ENCODE measurements at places on chromosomes 2 and 18.

GRCh38 chr2:41026613-41027012 lies 574.7 kb upstream of the SLC8A1 start:
- DNase-seq, result no peak

- no peak for DNase-seq
These were observed 138.1 kb upstream of the CWC22 start for GRCh38 chr2:180145163-180145562.

- DNase-seq, result no peak
These were observed 20.9 kb upstream of the TFPI start for GRCh38 chr2:187574969-187575750.

DNA sequence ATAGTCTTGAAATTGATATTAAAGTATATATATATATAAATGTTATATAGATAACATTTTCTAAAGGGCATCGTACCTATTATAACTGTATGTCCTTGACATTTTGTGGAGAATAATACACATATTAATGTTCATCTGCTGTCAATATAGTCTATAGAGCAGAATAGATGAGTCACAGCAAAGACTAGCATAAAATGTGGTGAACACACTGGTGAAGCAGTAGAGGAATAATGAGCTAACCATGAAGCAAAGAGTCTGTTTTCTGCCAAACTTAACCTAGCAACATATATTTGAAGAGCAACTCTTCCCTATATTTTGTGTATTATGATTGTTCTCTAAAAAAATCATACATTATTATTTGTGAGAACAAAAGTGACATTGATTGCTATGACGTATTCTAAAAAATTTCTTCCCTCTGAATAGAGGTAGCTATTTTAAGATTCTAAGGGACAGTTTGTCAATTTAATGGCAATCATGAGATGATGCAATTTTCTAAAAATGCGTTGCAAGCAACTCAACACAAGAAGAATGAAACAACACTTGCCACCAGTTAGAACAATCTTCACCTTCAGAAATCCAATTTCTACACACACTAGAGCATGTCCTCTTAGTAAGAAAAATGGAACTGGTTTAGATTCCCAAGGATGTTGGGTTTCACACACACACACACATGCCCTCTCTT lies 22.0 kb downstream of the DOCK10 start:
- DNase-seq, result no peak

GRCh38 chr2:69816923-69817542 lies 12.4 kb upstream of the GMCL1 start:
- DNase-seq, result no peak

- DNase-seq, result no peak
These were observed 44.5 kb downstream of the DNER start for GRCh38 chr2:229669841-229670240.

DNA sequence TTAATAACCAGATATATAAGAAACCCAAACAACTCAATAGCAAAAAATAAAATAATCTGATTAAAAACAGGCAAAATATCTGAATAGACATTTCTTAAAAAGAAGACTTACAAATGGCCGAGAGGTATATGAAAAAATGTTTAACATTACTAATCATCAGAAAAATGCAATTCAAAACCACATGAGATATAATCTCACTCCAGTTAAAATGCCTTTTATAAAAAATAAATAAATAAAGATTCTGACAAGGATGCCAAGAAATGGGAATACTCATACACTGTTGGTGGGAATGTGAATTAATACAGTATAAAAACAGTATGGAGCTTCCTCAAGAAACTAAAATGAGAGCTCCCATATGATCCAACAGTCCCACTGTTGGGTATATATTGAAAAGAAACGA lies 33.9 kb upstream of the BMP10 start:
- DNase-seq, result no peak

- DNase-seq, result no peak
These were observed 21.4 kb upstream of the EML4 start for GRCh38 chr2:42147641-42148274.

DNA sequence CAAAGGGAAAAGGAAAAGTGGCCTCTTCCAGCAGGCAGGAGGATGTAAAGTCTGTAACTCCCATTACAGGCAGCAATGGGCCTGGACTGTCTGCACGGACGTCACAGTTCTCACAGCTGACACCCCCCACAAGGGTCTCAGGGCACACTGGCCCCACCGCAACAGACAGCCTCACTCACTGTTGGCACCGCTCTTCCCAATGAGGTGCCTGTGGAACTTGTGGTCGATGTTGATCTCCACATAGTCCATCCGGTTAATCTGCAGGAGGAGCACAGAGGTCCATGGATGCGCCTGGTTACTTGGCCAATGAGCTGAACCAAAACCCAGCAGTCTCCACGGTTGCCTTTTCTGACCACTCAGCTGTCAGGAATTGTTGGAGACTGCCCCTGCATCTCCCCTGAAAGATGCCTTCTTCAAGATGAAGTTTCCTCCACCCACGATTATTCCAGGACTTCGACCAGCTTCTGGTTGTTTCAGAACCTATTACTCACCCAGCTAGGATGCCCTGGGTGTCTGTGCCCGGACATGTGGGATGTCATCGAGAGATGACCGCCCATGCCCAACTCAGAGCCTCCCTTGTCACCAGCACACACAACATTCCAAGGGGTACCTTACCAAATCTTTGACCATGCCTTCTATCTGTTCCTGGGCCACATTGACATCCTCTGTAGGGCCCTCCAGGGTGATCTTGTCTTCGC lies 62.5 kb downstream of the HDLBP start:
- no peak for DNase-seq

GRCh38 chr2:224584785-224585210 lies 365 bp downstream of the CUL3 start:
- DNase-seq, result peak; percentile 58

DNA sequence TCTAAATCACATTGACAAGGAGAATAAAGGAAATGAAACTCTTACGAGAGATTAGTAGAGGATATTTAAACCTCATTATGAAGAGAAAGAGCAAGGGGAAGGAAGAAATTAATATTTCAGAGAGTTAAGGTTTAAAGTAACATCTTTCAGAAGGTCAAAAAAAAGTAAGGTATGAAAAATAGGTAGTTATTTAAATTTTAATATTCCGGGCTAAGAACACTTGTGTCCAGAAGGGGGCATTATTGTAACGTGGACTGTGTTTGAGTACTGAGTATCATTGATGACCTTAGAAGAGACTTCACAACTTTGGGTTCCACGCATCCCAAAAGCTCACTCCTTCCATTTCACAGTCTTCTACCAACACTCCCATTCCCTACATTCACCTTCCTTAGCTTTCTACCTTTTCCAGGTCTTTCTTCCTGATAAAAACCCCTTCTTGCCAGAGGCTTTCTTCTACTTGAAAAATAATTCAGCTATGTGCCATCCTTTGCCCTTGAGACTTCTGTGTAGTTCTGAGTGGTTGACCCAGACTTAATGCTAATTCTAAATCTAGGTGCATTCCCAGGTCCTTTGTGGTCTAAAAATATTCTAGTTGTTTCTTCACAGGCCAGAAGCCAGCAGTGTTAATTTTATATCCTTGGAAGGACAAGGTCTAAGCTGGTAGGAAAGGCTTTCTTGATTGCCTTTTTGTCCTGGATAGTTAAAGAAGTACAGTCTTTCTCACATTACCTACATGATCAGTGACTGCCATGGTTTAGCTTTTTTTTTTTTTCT lies 16.5 kb downstream of the DYNC1I2 start:
- DNase-seq, result no peak

DNA sequence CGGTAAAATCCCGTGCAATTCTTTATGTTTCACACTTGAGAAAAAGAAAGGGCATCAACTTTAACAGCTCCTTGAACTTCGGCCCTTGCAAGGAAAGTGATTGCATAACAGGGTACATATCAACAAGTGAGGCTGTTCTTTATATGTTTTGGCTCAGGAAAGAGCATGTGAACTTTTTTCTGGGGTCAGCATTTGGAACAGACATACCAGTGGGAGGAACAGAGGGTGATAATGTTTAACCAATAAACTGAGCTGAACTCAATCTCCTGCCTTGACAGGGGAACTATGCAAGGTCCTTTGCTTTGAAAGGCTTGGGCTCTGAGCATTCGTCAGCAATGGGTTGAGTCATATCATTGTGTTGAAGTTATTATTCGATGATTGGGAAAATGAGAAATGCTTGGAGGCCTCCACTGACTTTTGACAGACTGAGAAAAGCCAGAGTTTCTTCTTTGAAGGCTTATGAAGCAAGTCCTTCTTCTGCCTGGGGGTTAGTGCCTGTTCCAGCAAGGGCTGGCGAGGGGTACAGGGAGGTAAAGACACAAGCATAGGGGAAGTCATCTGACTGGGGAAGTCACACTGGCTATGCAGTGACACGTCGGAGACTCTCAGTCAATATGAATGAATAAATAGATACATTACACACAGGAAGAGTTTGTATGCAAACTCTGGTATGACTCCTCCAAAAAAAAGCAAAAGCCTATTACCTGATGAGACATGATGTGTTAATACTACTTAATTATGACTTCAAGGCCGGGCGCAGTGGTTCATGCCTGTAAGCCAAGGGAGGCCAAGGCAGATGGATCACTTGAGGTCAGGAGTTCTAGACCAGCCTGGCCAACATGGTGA lies 57.2 kb downstream of the CYB5A start:
- no peak for DNase-seq

- DNase-seq, result no peak
These were observed 53.1 kb upstream of the NPAS2 start for GRCh38 chr2:100766806-100767205.

DNA sequence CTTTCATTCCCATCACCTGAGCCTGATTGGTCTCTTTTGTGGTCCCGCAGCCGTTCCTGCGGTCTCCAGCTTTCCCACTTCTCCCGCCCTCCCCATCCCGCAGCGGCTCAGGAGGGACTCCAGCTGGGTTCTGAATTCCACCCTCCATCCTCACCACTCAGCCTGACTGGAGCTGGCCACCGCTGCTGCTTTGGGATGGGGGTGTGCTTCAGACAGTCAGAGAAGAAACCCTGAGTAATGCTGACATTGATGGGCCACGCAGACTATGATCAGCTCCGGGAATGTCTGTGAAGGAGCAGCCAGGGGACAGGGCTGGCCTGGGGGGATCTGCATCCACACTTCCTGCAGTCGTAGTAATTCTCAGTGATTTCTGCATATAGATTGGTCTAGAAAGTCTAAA lies 45.9 kb upstream of the TXNDC2 start:
- DNase-seq, result no peak

- DNase-seq, result no peak
These were observed 141.6 kb upstream of the TTC39C start for GRCh38 chr18:23872701-23873550.

DNA sequence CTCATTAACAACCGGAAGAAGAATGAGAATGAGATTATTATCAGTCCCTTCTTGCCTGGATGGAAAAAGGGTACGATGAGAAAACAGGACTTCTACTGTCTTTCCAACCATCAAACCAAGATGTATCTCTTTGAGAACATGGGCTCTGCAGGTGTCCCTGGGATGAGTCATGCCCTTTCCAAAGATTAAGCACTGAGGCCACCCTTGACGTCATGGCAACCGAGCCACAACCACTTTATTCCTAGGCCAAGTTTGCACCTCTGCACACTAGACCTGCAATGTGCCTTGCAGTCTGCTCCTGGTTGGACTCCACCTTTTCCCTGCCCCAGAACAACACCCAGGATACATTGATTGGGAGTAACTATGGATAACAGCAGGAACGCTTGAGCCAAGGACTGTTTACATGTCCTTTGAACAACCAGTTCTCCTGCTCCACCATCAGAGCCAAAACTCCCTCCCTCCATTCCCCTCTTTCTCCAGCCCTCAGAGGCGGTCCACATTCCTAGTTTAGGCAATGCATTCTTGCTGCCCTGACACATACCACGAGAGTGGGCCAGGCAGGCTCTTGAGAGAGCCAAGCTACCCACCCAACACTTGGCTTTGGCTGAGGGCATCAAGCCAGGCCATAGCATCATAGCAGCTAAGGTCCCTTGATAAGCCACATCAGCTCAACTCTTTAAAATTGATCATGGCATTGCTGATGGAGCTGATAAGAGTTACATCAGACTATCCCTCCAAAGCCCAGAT lies 310.7 kb downstream of the TNS1 start:
- DNase-seq, result no peak

DNA sequence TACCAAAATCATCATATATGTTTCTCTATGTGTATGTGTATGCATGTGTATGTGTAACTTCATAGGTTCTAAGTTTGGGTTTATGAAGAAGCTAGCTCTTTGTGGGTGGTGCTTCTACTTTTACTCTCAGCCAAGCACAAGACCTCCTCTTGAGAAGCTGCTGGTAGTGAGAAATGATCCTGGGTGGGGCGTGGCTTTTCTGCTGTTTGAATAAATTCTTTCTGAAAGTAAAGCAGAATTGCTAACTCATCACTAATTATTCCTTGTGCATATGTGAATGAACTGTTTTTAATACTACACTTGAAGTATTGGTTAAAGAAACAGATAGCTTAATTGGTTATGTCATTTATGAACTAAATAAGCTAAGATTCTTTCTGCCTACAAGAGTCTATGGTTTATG lies 7.6 kb upstream of the GAREM1 start:
- no peak for DNase-seq

GRCh38 chr18:54580202-54580729 lies 10.8 kb upstream of the DYNAP start:
- no peak for DNase-seq

- DNase-seq, result no peak
These were observed 152.6 kb upstream of the EPHA4 start for GRCh38 chr2:221724631-221725203.

- no peak for DNase-seq
These were observed 39.0 kb upstream of the SNED1 start for GRCh38 chr2:240959214-240959940.

DNA sequence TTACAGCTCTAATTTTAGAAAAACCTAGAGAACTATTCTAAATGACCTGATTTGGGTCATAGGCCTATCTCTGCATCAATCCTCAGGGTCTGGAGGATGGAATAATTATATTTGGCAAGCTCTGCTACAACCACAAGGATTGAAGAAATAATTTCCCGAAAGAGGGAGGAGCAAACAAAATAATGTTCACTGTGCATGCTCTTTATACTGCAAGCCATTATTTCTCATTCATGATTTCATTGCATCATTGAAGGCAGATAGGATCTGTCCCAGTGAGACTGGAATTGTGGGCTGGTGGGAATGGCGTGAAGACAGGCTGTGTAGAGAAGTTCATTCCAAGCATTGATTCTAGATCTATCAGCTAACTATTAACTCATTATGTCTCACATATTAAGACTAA lies 12.7 kb upstream of the MAPRE2 start:
- DNase-seq, result no peak

DNA sequence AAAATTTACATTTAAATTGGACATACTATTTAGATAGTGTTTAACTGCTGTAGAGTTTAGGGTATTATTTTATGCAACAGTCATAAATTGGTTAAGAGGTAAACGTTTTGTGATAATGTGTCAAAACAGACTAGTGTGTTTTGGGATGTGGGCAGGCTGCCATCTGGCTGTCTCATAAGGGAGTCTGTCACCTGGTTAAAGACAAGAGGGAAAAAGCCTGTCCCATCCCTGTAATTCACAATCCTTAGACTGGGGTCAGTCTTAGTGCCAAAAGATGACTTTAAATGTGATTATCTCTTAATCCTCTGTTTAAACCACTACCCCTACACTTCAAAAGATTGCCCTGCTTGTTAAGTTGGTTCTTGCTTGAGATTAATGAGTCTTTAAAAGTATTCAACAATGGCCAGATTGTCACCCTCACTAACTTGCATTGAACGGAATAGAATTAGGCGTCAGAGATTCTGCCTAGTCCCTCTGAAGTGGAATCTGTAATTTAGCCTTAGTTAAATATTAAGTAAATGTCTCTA lies 59.2 kb downstream of the SGPP2 start:
- no peak for DNase-seq

Measured in dorsolateral prefrontal cortex (tissue), 122 donors.